Activated CD4-positive, alpha-beta T cell treated with anti-CD3 and anti-CD28 coated beads, Interleukin-2, amount 10 ng/mL, durations not matched to agents 24 days and 14 days (primary cell): ENCODE measurements at places on chromosomes 12 and 14. TPM values are rescaled to one million over a fixed set of nuclear protein-coding genes. Genes with fewer than 3 reads are reported as not detected.

LAG3 gene
- 253 and 269 TPM in 2 replicates for total RNA-seq

SYNDIG1L gene
- total RNA-seq: not detected in 2 replicates

DNA sequence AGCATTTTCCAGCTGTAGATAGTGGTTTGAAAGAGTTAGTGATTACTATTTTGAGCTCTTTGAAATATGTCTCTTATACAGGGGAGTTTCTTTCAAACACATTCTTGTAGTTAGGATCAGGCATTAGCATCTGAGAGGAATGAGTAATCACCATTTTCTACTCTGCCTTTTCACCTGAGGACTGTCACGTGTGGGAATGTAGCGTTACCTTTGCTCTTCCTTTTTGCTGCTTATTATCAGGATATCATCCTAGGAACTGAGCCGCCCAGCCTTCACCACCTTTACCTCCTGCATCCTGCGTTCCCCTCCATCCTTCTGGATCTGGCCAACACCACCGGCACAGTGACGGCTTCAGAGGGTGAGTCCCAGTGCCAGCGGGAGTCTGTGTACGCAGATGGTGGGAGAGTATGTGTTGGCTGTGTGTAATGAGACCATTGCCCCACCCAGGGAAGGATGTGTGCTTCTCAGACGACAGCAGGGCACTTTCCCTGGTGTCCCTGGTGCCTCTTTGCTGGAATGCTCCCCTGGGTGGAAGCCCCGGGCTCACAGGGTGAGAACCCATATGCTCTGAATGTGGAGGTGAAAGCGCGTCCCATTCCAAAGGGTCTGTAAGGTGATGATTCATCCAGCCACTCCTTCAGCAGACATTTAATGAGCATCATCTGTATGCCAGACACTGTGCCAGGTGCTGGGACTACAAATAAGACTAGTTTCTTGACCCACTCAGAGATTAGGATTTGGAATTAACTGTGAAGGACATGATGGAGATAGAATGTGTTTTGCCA lies 27.5 kb downstream of the GSG1 start:
- no peak overlapping the region for H3K4me3 ChIP-seq
- no peaks in the 10 kb centered on the region for H3K27me3 ChIP-seq
- H3K27ac ChIP-seq: no peak overlapping the region
- peaks cover 13% of the 10 kb centered on the region for H3K36me3 ChIP-seq
- no peaks in the 10 kb centered on the region for H3K4me1 ChIP-seq

DNA sequence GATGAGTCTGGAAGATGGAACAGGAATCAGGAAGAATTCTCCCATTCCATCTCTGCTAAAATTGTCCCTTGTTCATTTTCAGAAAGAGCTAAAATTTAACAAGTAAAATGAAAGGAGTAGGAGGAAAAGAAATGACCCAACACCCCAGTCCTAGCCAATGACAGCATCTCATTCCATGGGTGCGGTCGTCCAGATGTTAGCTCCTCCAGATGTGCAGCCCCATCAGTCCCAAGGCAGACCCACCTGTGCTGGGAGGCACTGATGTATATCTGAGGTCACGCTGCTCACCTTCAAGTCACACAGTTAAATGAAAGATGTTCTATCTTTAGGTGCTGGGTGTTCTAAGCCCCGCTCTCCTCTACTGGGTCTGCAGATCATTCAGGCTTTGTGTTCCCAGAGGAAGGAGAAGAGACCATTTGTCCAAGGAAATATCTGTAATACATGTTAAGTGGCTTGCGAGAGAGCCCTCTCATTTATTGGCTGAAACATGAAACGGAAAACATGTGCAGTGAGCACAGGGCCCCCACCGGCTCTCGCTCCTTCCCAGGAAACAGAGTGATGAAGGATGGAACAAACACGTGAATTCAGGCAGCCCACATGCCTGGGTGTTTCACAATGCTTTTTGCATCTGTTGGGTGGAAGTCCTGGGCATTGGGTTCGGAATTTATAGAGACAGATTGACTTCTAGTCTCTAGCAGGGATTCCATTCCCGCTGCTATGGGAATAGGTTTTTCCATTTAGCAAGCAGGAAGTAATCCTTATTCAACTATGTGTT lies 294.6 kb downstream of the NUAK1 start:
- no peaks in the 10 kb centered on the region for H3K27me3 ChIP-seq
- no peaks in the 10 kb centered on the region for H3K4me1 ChIP-seq
- no peak overlapping the region for H3K4me3 ChIP-seq
- DNase-seq: no peak
- no peak overlapping the region for H3K27ac ChIP-seq
